ENCODE measurements at places on chromosomes 12 and 14. TPM values are rescaled to one million over a fixed set of nuclear protein-coding genes. Genes with fewer than 3 reads are reported as not detected.

Gene RNASE7
- total RNA-seq, result not detected

Gene REP15
- total RNA-seq, result 0.23 TPM

Gene NOXRED1
- 0.32 TPM for total RNA-seq

Gene KITLG
- total RNA-seq, result 10.5 TPM

Gene PDE3A
- total RNA-seq, result 68.2 TPM

Gene TAS2R43
- not detected for total RNA-seq

Gene MANSC4
- not detected for total RNA-seq

Gene SRRM4
- not detected for total RNA-seq

Gene APOF
- total RNA-seq, result not detected

Gene ZC2HC1C
- total RNA-seq, result 0.72 TPM

Gene CLEC2D
- 1.5 TPM for total RNA-seq

Gene PZP
- not detected for total RNA-seq

Gene GARIN6
- not detected for total RNA-seq

Gene SIX6
- not detected for total RNA-seq

Gene ALX1
- 0.50 TPM for total RNA-seq

Gene TAS2R20
- 1.8 TPM for total RNA-seq

Gene MIP
- total RNA-seq, result not detected

Gene SLC17A8
- not detected for total RNA-seq
